ENCODE measurements at places on chromosomes 13 and 19.

DNA sequence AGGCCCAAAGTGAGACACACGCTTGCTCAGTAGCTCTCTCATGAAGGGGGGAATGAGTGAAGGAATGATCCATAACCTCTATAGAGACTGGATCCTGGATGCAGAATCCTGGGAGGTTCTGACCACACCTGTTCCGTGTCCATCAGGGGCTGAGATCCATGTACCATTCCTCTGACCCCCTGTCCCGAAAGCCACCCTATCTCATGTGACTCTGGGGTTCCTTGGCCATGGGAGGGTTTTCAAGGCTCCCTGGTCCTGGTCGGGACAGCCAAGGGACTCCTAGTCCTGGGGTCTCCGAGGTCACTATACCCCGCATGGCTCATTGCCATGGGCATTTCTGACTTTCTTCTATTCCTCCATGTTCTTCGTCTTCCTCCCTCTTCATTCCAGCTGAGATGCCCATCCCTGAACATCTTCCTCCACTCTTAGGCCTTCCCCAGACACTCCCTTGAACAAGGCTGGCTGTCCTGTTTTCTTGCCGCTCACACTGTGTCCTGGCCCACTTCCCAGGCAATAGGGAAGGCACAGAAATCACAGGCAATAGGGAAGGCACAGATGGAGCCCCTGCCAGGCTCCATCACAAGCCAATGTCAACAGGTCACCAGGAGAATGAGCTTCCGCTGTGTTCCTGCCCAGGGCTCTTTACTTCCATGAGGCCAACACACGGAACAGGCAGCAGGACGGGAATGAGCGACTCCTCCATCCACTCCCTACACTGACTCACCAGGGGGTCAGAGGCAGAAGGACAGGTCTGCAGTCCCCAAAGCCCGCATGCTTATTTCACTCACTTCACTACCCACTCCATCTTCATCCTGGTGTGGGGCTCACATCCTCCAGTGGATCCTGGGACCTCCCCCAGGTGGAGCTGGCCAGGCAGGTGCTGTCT is 3.2 kb downstream of the CEACAM5 start:
- DNase-seq = peak; percentile 58

DNA sequence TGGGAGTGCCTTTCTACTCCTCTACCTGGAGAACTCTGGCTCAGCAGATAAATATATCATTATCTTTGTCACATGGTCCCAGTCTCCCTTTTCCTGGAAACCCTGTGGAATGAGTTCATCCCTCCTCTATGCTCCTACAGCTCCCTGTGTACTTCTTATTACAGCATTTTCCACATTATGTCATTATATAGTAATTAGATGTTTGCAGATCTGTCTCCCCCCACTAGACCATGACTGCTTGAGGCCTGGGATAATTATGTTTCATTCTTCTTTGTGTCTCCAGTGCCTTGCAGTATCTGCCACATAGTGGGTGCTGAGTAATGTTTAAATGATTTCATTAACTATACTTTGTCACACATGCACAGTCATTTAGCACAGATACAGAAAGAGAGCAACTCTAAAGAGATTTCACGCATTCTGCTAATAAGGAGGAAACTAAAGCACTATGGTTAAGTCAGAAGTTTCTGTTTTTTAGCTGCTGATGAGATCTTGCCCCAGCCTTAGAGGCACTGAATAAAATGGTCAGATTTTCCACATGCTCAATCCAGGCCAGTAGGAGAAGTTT is 66.1 kb upstream of the DIAPH3 start:
- no peak for DNase-seq

GRCh38 chr13:78598116-78598781 is 5.1 kb downstream of the POU4F1 start:
- no peak for DNase-seq

- no peak for DNase-seq
Measured at GRCh38 chr19:1632462-1633268, 19.8 kb downstream of the TCF3 start.

DNA sequence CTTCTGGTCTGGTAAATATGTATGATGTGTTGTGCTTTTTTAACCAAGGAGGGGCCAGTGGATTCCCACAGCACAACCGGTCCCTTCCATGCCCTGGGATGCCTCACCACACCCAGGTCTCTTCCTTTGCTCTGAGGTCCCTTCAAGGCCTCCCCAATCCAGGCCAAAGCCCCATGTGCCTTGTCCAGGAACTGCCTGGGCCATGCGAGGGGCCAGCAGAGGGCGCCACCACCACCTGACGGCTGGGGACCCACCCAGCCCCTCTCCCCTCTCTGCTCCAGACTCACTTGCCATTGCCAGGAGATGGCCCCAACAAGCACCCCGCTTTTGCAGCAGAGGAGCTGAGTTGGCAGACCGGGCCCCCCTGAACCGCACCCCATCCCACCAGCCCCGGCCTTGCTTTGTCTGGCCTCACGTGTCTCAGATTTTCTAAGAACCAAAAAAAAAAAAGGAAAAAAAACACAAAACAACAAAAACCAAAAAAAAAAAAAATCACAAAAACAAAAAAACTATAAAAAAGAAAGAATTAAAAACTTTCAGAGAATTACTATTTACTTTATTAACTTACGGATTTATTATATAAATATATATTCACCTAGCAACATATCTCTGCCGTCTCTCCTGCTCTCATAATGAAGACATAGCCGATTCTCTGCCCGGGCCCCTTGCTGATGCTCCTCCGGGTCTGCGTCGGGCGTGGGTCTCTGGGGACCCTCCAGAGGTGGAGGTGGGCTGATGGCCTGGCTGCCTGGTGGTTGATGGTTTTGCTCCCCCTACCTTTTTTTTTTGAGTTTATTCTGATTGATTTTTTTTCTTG is 14.4 kb downstream of the CAPN12 start:
- DNase-seq = no peak

DNA sequence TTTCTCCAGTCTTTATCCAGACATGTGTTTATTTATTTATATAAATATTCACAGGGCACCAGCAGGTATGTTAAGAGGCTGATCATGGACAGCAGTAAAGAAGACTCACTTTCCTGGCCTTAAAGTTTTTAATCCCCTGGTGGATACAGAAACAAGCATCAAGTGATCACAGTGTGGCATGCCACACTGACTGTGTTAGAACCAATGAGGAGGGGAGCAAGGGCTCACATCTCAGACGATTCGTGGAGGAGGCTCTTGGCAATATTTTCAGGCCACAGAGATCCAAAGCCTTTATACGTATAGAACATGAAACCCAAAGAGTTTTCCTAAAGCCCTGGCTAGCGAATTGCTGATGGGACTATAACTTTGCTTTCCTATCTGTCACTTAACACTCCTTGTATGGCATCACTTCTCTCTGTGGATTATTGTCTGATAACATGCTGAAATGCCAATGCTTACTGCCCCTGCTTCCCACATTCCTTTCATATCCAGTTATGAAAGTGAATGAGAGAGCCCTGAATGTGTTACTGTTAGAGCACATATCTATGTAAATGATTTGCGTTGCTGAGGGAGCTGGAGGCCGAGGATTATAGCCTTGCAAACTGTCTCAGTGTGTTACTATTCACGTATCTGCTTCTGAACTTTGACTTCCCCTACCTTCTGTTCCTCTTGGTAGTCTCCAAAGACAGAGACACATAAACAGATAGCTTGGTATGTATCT is 37.6 kb downstream of the POLR1D start:
- no peak for DNase-seq

- DNase-seq = no peak
Measured at GRCh38 chr13:35881360-35881759, 249.8 kb downstream of the DCLK1 start.

GRCh38 chr13:42893214-42893671 is 98.8 kb downstream of the EPSTI1 start:
- DNase-seq = no peak

GRCh38 chr19:19032420-19033175 is 719 bp downstream of the SUGP2 start:
- peak; percentile 91 for DNase-seq

GRCh38 chr13:97348569-97349100 is 85.3 kb upstream of the RAP2A start:
- no peak for DNase-seq

- DNase-seq = no peak
Measured at GRCh38 chr19:49016067-49016839, 638 bp downstream of the LHB start.

- no peak for DNase-seq
Measured at GRCh38 chr19:29516821-29517395, 8.9 kb upstream of the VSTM2B start.

- DNase-seq = no peak
Measured at GRCh38 chr13:95660981-95661581, 15.9 kb upstream of the DNAJC3 start.

GRCh38 chr13:113879017-113879416 is 15.1 kb upstream of the GAS6 start:
- DNase-seq = no peak

DNA sequence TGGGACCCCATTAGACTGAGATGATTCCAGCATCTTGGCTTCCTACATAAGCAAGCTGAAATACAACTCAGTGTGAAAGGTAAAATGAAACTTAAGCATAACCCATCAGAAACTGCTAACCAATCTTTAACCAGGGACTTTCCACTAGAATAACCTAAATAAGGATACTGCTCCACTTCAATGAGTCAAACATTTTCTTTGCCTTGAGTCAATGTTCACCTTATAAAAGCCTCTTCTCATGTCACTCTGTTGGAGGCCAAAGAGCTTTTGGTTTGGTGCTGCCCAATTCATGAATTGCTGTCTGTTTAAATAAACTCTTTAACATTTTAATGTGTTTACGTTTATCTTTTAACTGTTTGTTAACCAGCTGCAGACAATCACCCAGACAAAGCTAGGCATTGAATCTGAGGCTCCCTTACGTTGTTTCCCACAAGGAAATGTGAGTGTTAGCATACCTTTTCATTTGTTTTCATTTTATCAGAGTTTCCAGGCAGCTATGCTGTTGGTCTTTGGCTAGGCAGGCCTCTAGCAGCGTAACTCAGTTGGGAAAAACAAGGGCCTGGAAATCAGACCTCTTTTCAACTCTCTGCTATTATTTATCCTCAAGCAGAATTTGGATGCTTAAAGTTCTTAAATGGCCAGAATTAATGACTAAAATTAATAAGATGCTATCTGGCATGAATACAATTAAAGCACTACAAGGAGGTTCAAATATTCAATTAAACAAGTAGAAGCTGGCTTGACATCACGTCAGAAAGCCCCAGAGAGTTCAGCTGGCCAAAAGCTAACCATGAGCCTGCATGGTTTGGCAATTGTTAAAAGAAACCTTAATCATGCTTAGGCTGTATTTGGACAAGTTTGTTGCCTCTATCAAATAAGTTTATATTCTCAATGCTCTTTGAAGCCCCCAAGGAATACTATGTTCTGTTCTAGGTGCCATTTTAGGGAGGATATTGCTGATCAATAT is 200.2 kb downstream of the DCLK1 start:
- DNase-seq = no peak

DNA sequence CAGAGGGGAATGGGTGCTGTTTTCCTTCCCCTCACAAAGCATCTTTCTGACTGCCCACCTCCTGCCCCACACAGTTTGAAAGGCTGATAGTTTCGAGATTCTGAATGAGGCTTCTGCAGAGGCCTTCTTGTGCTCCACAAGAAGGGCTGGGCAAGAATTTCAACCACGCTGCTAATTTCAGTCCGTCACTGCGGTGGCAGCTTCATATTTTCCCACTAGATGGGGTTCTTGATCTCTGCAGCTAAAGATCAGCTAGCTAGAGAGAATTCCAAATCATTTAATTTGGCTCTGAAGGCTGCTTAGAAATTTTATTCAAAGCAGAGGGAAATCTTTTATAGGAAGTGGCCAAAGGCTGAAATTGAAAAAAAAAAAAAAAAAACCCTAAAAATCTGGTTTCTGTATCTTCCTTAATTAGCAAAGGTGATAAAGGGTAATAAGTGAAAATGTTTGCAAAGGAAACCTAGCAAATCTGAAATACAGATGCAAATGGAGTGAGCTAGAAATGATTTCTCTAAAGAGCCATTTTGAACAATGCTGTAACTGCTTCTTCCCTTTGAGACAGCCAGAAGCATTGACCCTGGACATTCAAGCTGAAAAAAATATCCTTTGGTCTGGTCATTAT is 38.0 kb upstream of the C13orf42 start:
- no peak for DNase-seq

DNA sequence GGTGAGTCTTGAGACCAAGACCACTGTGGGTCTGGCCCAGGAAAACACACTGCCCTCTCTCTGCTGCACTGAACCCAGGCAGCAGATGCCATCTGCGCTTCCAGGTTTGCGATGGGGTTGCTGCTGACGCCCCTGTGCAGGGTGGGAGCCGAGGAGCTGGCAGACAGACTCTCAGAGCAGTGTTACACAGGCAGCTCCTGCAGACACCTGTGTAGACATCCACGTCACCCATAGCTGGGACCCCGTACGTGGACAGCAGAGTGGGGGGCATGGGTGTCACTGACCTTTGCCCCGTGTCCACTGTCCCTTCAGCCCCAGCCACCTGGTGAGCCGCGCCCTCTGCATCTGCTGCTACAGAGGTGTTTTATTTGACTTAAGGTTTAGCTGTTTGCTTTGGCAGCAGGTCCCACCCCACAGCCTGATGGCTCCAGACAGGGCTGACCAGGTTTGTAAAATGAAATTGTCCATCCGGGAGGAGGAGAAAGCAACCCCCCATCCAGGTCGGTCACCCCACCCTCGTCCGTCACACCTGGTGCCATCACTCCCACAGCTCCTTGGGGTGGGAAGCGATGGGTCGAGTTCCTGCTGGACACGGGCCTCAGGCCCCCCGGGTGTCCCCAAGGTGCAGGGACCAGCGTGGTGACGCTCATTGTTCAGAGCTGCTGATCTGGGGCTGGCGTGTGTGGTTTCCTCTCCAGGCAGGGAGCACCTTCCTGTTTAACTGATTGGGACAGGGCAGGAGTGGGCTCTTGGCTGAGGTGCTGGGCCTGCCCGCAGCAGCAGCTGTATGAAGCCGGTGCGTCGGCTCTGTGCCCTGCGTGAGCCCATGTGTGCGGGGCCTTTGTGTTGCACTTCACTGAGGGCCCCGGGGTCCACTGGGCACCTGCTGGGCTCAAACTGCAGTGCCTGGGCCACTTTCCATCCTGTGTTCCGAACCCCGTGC is 28.4 kb downstream of the MCF2L start:
- no peak for DNase-seq

DNA sequence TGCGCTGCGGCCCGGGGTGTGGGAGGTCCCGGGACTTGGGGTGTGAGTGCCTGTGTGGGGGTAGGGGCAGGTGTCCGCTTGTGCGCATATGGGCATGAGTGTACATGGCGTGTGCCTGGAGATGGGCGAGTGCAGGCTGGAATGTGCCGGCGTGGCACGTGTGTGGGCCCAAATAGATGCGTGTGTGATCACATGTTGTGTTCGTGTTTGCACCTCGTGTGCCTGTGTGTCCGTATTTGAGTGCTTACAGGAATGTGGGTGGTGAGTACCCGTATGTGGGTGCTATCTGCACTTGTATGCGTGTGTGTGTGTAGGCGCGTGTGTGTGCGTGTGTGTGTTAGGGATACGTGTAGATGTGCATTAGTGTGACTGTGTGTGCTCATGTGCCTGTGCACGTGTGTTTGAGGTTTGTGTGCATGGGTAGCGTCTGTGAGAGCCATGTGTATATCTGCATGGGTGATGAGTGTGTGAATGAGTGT is 3.4 kb downstream of the ZNF536 start:
- DNase-seq = peak; percentile 40

GRCh38 chr13:25494698-25495411 is 123.1 kb downstream of the ATP8A2 start:
- DNase-seq = no peak

All from suprapubic skin (tissue), 4 donors.